ENCODE measurements at places on chromosomes 2 and 18.

DNA sequence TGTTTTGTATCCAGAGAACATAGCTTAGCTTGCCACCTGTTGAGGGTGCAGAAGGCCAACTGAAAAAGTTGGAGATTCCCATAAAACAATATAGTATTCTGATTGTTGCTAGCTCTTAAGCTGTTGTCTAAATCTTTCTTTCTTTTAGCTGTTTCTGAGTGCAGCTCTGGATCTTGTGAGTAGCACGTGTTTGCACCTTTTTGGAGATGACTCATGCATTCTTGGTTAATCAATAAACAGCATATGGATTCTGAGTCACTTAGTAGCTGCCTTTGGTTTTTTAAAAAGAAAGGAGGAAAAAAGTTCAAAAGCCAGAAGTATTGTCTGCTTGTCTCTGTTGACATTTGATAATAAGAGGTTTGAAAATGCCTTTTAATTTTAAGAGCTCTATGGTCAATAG lies 483.0 kb upstream of the FSIP2 start:
- no peak overlapping the region for H3K27ac ChIP-seq
- H3K4me3 ChIP-seq: no peak overlapping the region
- DNase-seq: no peak
- no peaks in the 10 kb centered on the region for H3K4me1 ChIP-seq

GRCh38 chr2:112679484-112679883 lies 33.7 kb downstream of the SLC20A1 start:
- H3K36me3 ChIP-seq: no peaks in the 10 kb centered on the region
- DNase-seq: no peak
- peaks cover 20% of the 10 kb centered on the region for H3K4me1 ChIP-seq
- H3K27me3 ChIP-seq: no peaks in the 10 kb centered on the region
- no peak overlapping the region for H3K4me3 ChIP-seq

DNA sequence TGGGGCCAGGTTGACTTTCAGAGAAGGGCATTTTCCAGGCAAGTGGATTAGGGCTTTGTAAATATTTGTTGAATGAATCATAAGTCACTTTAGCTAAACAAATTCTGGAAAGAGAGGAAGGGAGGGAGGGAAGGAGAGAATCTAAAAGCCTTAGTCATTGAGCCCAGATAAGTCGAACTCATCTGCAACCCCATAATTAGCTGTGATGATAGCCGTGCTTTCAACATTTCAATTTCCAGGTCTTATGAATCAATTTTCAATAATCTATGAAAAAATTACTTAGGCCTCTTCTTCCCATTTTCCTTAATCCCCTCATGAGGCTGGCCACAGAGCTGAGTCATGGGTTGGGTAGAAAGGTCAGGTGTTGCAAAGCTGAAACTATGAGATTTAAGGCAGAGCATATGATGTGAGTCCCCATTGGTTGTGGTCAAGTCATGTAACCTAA lies 111.9 kb upstream of the MAPRE2 start:
- H3K4me3 ChIP-seq: no peak overlapping the region
- no peaks in the 10 kb centered on the region for H3K4me1 ChIP-seq

GRCh38 chr2:219523031-219523671 lies 8.9 kb downstream of the ASIC4 start:
- H3K27me3 ChIP-seq: peaks cover 50% of the 10 kb centered on the region
- no peak overlapping the region for H3K4me3 ChIP-seq
- H3K4me1 ChIP-seq: peaks cover 8% of the 10 kb centered on the region
- DNase-seq: no peak
- no peaks in the 10 kb centered on the region for H3K36me3 ChIP-seq

DNA sequence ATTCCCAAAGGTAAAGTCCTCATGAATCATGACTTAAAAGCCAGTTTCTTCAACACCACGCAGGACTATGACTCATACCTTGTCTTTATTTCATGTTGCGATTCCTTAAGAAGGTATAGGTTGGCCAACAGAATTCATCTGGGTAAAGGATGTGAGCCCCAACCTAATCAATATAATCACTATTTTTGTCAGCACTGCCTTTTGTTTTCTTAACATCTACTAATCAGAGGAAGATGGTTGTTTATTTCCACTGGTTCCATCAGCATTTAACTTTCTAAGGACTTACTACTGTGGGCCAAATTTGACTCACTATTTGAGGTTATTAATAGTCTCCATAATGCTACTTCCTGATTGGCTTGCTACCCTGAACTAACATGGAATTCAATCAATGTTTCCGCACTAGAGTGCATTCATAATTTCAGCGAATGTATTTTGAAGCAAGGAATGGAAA lies 78.6 kb downstream of the SCG2 start:
- H3K4me3 ChIP-seq: no peak overlapping the region
- peak; percentile 2 for DNase-seq
- H3K27me3 ChIP-seq: no peaks in the 10 kb centered on the region

DNA sequence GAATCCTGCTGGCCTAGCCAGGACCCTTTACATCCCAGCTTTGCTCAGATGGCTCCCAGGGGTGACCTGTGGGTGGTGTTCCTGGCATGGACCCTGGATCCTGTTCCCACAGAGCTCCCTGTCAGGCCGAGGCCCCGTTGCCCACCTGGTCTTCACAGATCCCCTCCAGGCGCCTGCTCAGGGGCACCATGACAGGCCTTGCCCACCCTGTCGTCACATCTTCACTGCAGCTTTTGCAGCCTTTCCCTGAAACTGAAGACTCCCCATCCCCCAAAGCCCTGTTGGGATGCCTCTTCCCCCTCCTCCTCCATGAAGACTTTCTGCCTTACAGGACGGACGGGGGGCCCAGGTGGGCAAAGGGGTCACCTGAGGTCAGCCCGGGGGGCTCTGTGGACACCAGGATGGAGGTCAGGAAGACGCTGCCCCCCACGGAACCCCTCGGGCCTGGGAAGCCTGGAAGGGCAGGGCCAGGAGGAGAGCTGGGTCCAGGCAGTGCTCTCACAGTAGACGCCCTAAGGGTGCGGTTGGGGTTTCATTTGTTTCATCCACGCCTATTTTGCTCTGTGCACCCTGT lies 13.0 kb upstream of the KIF1A start:
- no peak overlapping the region for H3K27ac ChIP-seq
- H3K4me1 ChIP-seq: peaks cover 5% of the 10 kb centered on the region
- H3K4me3 ChIP-seq: no peak overlapping the region
- H3K36me3 ChIP-seq: no peaks in the 10 kb centered on the region

DNA sequence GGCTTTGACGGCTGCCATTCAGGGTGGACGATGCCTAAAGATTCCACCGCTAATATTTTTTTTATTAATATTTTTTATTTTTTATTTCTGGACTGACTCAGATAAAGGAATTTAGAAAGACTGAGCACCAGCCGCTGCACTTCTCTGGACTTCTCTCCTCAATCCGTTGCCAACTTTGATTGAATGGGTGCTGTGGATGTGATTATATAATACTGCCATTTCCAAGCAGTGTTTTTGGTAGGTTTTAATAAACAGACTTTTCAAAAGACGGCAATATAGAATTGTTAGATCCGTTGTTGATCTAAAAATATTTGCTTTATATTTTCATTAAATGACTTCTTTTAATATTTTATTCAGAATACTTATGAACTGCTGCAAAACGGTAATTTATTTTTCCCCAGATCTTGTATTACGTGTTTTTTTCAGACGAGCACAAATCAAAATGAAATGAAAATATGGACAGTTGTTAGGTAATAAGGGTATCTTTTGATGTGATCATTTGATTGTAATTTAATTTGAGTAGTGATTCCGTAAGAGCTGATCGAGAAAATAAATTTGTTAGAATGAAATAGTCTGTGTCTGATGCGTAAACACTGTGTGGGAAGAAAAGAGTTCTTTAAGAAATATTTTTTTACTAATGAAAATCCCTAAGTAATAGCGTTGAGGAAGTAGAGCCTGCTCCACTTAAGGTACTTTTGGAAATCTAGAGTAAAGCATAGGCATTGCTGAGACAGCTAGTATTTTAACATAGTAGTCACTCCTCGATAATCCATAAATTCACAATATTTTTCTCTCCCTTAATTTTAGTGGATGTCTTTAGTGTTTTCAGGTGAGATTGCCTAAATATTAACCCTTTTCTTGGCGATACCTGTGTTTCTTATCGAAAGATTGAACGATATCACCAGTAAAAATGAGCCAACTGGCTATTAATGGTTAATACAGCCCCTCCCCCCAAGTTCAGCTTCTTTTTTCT lies 4.4 kb downstream of the POU3F3 start:
- no peaks in the 10 kb centered on the region for H3K36me3 ChIP-seq
- H3K27me3 ChIP-seq: peaks cover 71% of the 10 kb centered on the region
- H3K27ac ChIP-seq: no peak overlapping the region
- no peak for DNase-seq
- no peaks in the 10 kb centered on the region for H3K4me1 ChIP-seq

DNA sequence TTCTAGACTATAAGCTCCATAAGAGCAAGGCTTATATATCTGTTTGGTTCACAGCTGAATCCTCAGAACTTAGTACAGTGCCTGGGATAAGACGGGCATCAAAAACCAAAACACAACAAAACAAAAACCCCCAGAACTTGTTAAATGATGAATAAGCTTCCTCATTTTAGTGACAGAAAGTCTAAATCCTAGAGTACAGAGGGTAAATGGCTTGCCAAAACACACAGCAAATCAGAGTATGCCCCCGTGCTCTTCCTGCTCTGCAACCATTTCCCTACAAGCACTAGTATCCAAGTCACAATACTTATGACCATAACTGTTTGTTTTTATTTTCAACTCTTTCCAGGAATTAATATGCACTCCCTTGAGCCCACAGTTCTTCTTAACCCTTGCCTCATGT lies 10.1 kb downstream of the ZNF521 start:
- H3K27ac ChIP-seq: no peak overlapping the region
- peaks cover 5% of the 10 kb centered on the region for H3K27me3 ChIP-seq
- H3K4me3 ChIP-seq: no peak overlapping the region
- H3K4me1 ChIP-seq: no peaks in the 10 kb centered on the region

DNA sequence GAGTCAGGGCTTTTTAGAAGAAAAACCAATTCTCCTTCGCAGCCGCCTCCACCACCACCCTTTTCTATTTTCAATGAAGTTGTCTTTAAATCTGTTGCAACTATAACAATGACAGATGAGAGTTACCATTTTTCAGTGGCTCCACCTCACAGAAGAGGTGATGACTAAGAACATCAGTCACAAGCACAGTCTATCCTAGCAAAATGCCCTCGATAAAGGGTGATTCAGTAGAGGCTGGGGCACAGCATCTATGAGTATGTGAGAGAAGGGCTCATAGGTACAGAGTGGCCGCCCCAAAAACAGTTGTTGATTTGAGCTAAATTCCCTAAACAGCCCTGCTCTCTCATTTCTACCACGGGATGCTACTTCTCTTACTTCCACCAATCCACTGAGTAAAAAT lies 310.8 kb upstream of the MGAT5 start:
- H3K27me3 ChIP-seq: peaks cover 2% of the 10 kb centered on the region

GRCh38 chr18:76613755-76614120 lies 118.7 kb upstream of the ZNF516 start:
- H3K4me1 ChIP-seq: peaks cover 3% of the 10 kb centered on the region
- H3K4me3 ChIP-seq: no peak overlapping the region
- no peaks in the 10 kb centered on the region for H3K27me3 ChIP-seq

GRCh38 chr2:163655667-163656066 lies 80.1 kb downstream of the FIGN start:
- DNase-seq: no peak
- no peaks in the 10 kb centered on the region for H3K36me3 ChIP-seq
- no peak overlapping the region for H3K27ac ChIP-seq
- H3K4me3 ChIP-seq: no peak overlapping the region
- H3K27me3 ChIP-seq: no peaks in the 10 kb centered on the region

- no peak overlapping the region for H3K27ac ChIP-seq
- H3K36me3 ChIP-seq: no peaks in the 10 kb centered on the region
- DNase-seq: no peak
- H3K27me3 ChIP-seq: no peaks in the 10 kb centered on the region
Measured at GRCh38 chr2:106758901-106759497, 127.0 kb downstream of the ST6GAL2 start.

DNA sequence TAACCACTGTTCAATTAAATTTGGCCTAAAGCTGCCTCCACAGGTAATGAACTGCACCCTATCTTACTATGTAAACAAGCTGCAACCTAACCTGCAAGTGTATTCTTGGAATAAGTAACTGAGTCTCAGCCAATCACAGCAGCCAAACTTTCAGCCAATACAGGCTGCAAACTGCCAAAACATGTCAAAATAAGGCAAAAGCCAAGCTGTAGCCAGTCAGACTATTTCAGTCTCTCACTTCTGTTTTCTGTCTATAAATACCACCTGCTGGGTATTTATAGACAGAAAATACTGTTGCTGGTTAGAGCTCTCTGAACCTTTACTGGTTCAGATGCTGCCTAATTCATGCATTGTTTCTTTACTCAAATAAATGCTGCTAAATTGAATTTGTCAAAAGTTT lies 14.3 kb downstream of the C2orf76 start:
- peaks cover 15% of the 10 kb centered on the region for H3K4me1 ChIP-seq
- no peaks in the 10 kb centered on the region for H3K27me3 ChIP-seq

DNA sequence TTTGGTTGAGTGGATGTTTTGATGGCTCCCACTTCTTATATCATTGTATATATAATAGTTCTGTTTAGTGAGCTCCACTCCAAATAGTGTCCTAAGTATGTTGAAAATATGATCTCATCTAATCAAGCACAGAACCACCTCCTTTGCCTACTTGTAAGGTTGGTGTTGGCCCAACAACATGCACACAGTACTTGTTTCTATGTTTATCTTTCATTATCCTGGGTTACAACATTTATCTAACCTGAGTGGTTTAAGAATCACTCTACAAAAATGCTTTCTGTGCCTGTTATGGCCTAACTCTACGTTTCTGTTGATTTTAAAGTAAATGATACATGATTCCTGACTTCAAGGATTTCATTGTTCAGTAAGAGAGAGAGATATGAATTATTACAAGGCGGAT lies 281.9 kb downstream of the FIGN start:
- no peak overlapping the region for H3K27ac ChIP-seq
- DNase-seq: no peak
- H3K4me1 ChIP-seq: no peaks in the 10 kb centered on the region

DNA sequence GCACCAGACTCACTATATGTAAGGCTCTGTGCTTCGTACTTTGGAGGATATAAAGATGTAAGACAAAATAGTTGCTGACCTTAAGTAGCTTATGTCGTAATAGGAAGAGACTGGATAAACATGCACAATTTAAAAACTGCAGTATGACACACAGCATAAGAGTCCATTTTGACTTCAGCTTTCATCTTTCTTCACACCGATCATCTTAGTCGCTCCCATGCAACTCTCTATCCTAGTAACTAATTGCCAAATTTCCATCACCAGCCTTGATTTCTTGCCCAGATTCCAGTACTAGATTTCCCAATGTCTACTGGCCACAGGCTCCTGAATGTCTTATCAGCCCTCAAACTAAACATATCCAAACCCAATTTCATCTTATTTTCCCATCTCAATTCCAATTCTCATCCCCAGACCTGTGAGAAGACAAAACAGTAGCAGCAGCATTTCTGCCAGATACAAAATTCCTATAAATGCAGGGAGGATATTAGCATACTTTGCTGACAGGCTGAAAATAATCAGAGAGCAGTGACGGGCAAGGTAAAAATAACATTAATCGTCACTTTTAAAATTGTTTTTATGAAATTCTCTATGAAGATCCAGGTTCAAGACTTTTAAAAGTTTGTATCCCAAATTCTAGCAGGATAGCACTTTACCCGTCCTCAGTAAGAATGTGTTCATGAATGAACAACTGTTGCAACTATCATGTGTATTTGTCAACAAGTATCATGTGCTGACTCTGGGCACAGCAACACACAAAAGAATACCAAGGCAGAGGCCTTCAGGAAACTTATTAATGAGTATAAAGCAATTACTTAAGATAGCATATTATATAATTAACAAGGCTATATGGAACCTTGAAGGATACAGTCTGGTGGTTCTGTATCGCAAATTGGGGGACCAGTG lies 42.2 kb downstream of the KIDINS220 start:
- H3K27me3 ChIP-seq: no peaks in the 10 kb centered on the region
- H3K27ac ChIP-seq: no peak overlapping the region
- no peak overlapping the region for H3K4me3 ChIP-seq
- H3K4me1 ChIP-seq: no peaks in the 10 kb centered on the region
- H3K36me3 ChIP-seq: peaks cover 20% of the 10 kb centered on the region
- no peak for DNase-seq

Data from keratinocyte (primary cell).